ENCODE measurements at places on chromosomes 5 and 9.

- DNase-seq, result no peak
Observed at GRCh38 chr9:137017791-137018497, 10.1 kb downstream of the ABCA2 start.

DNA sequence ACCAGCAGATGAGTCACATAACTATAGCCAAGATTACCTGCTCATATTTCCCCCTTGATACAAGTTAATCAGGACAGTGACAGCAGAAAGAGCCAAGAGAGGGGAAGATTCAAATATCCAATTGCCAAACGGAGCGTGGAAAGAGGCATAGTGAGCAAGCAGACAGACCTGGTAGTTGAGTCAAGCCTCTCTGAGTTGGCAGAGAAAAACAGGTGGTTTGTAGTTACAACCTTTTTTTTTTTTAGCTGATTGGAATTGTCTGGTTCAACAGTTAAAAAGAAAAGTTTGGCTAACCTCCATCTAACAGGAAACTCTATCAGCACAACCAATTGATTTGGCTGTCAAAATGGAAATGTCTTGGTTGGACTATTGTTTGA lies 272.1 kb downstream of the TLE1 start:
- no peak for DNase-seq

- DNase-seq, result no peak
Observed at GRCh38 chr9:132702254-132702653, 32.0 kb downstream of the GTF3C4 start.

DNA sequence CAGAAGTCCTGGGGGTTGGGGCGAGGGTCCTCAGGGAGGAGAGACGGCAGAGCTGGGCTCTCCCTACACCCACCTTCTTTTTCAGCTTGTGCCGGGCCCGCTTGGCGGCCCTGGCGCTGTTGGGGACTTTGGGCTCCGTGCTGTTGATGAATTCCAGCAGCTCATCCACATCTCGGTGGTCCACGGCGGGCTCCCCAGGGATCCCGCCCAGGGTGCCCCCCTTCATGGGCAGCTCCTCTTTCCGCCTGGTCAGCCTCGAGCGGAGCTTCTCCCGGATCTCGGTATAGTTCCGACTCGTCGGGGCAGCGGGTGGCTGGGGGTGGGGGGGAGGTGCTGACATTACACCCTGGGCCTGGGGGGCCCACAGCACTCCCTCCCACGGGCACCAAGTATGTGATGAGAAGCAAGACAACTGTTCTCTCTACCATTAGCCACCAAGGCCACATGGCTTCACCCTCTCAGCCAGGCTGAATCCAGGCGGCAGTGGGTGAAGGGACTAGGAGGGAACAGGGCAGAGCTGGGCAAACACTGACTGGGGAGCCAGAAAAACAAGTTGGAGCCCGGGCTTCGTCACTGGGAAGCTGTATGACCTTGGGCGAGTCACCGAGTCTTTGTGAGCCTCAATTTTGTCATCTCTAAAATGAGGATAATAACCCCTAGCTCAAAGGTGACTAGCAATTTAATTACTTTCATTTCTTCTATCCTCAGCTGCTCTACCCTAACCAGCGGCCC lies 14.6 kb upstream of the DDX41 start:
- no peak for DNase-seq

DNA sequence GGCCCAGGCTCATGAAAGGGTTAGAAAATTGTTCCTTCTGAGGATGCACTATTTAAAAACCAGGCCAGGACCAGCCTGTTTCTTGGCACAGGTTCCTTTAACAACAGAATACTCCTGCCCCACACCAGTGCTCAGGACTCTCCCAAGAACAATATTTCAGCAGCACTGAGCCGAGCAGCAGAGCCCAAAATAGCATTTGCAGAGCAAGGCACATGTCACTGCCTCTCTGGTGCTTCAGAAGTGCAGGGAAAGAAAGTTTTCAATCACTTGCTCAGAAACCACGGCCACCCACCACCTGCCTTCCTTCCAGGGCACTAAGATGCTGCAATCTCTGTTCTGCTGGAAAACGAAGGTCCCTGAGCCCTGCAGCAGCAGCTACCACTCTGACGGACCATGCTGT lies 77.6 kb downstream of the SIL1 start:
- no peak for DNase-seq

DNA sequence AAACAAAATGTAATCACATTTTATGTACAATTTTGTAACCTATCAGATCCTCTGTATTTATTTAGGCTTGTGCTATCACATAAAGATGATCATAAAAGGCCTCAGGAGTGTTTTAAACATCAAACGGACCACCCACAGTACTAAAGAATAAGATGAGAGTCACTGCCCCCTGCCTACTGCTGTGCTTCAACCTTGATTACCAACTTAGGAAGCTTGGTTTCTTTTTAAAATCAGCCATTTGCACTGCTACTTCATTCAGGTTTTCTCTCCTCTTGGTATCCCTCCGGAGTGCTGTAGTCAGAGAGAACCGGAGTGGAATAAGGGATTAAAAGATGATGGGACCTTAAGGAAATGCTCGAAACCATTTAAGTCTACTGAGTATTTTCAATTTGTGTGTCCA lies 6.9 kb downstream of the C7 start:
- DNase-seq, result no peak

- DNase-seq, result peak; percentile 62
Observed at GRCh38 chr5:31809050-31809870, 170.3 kb downstream of the PDZD2 start.

GRCh38 chr5:137945825-137946224 lies 56.6 kb downstream of the PKD2L2 start:
- no peak for DNase-seq

DNA sequence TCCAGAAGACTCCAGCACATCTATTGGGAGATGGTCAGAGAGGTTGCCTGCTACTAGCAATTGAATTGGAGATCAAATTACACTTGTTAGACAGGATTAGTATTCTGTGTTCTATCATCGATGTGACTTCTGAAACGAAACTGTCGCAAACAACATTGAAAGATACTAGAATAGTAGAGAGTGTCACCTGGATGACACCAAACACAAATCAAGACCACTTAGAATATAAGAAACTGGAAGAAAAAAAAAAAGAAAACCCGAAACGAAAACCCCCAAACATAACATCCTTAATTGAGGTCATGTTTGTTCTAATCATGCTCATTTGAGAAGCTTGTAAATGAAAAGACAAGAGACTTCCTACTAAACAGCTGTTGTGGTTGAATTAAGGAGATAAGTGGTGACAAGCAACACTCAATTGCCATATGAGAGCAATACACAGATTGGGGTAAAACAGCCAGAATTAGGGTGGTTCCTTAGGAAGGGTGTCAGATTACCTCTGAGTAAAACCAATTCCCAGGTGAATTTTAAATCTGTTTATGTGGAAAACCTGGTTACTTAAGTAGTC lies 97.6 kb downstream of the BASP1 start:
- DNase-seq, result no peak

GRCh38 chr9:134895908-134896833 lies 15.6 kb downstream of the FCN2 start:
- DNase-seq, result peak; percentile 89

GRCh38 chr5:56080375-56081052 lies 85.8 kb upstream of the IL6ST start:
- no peak for DNase-seq

GRCh38 chr5:39598661-39599248 lies 174.0 kb upstream of the DAB2 start:
- no peak for DNase-seq

- peak; percentile 19 for DNase-seq
Observed at GRCh38 chr5:53616939-53617549, 56.6 kb downstream of the NDUFS4 start.

- DNase-seq, result no peak
Observed at GRCh38 chr9:130689937-130690700, 3.5 kb upstream of the EXOSC2 start.

DNA sequence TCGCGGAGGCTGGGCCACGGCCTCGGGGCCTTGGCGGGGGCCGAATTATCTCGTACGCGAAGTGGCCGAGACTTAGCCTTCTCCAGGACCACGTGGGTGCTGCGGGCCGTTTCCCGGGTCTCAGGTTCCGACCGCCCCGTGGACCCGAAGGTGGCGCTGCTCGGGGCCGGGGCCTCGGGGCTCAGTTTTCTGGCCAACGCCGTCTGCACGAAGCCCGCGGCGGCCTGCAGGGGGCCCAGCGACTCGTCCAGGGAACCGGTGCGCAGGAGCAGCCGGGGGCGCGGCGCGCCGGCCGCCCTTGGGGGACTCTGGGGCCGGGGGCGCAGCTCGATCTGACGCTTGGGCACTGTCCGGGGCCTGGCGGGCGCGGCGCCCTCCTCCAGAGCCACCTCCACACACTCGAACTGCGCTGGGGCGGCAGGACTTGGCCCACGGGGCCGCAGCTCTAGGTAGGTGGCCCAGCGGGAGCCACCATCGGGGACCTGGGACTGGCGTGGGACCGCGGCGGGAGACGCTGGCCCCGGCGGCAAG lies 716 bp downstream of the PROB1 start:
- DNase-seq, result peak; percentile 68

DNA sequence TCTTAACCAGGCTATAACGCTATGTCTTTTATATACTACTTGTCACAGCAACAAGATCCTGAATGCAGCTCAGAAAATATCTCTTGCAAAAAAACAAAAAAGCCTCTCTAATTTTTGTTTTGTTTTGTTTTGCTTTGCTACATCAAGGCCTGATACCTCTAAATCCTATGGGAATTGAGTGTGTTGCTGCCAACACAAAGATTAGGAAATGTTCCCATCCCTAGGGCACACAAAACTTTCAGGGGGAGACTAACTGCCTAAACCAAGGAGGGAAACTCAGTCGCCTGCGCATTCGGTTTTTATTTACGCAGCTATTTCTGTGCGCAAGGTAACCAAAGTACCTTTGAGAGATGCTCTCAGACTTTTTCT lies 1.7 kb downstream of the SSBP2 start:
- DNase-seq, result no peak

GRCh38 chr9:133707065-133707762 lies 30.9 kb downstream of the SARDH start:
- no peak for DNase-seq

DNA sequence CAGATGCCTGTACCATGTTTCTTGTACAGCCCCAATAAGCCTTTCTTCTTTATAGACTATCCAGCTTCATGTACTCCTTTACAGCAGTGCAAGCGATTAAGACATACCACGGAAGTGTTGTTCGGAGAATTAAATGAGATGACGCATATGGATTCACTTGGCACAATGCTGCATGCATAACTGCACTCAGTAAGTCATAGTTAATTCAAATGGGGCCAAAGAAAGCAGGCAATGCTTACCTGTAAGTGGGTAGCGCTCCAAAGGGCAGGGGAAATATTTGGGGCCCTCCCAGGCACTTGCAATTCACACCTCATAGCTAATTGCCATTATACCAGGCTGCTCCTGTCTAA lies 7.7 kb upstream of the ADRA1B start:
- DNase-seq, result no peak

DNA sequence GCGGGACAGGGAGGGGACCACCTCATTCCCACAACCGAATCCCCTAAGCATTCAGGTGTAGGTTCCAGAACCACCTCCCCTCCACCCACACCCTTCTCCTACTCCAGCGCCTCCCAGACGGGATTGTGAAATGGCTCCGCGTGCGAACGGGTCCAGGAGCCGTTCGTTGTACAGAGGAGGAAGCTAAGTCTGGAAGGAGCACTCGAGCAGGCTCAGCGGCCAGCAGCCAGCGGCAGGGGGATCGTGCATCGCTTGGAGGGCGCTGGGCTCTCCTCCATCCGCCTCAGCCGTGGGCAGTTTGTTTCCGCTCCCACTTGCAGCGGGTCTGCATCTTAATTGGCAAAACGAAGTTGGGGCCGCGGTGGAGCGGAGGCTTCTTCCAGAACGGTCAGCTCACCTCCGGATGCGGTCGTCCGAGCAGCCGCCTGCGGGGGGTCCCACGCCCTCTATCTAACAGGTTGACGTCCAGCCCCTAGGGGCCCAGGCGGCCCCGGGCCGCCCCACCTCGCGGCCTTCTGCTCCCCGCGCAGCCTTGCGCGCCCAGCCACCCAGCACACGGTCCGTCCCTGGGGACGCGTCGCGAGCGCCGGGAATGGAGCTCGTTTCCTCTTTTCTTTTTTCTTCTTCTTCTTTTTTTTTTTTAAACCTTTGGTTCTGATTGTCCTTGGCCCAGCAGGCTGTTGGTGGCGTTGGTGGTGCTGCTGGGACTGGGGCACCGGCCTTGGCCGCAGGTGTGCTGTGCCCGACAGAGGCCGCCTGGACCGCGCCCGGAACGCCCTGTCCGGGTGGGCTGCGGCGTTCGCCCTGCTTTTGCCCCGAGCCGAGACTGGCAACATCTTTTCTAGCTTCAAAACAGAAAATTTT lies 3.9 kb upstream of the BARX1 start:
- no peak for DNase-seq

GRCh38 chr5:149215478-149216090 lies 56.1 kb upstream of the AFAP1L1 start:
- DNase-seq, result no peak

DNA sequence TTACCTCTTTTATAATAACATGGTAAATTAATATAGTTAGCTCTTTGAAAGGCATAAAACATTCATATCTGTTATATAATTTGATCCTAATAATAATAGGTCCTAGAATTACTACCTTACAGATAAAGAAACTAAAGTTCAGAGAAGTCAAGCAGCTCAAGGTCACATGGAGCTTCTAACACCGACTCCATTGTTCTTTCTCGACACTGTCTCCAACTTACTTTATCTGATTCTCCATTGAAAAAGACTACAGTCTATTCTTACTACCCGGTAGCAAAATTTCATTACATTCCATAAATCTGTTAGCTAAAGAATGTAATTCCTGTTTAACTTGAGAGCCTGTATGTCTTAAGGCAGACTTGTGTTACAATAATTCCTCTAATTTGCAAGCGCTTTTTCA lies 96.3 kb upstream of the TMEM161B start:
- DNase-seq, result no peak

GRCh38 chr5:144017631-144018030 lies 152.8 kb downstream of the YIPF5 start:
- DNase-seq, result no peak

GRCh38 chr9:89544279-89544661 lies 46.4 kb upstream of the SEMA4D start:
- no peak for DNase-seq

DNA sequence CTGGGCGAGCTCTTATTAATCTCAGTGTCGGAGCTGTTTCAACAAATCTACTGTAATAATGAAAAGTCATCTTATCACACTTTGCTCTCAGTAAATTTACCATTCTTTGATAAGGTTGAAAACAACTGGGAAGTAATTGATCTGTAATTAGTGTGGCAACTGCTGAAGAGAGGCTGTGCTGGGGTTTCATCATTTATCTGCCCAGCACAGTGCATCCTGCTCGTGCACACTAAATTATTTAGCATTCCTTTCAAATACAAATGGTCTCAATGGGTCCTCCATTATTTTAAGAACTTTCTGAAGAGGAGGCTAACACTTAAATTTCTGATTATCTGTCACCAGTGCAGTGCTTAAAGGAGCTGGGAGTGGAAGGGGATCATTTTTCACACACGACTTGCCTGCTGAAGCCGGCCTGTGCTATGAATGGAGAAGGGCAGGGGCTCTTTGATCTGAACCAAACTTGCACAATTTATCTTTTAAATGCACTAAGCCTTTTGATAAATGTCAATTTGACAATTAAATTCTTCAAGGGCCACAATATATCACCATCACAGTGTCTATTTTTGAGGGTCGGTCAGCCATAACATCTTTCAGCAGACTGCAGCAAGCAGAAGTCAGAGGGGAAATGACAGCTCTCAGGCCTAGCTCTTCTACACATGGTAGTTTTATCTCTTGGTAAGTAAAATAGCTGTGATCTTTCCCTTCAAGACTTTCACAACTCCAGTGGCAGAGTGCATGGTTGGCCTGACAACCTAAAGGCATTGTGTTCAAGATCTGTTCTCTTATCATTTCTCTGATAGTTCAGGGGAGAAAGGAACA lies 106.4 kb upstream of the EFNA5 start:
- DNase-seq, result no peak

Measured in hematopoietic multipotent progenitor cell (in vitro differentiated cells).